H1 (cell line): ENCODE measurements at places on chromosomes 11 and 22. TPM values are rescaled to one million over a fixed set of nuclear protein-coding genes. Genes with fewer than 3 reads are reported as not detected.
A peak's percentile ranks its signal among the peaks of the same experiment; 100 is the strongest.

Gene ARRB1
- 24.1 and 31.8 TPM in 2 replicates for total RNA-seq

Gene CDC42EP2
- 11.7 and 11.8 TPM in 2 replicates for total RNA-seq

Gene SSH3
- total RNA-seq, result 19.8 and 23.6 TPM in 2 replicates

Gene CHST1
- 1.6 and 3.8 TPM in 2 replicates for total RNA-seq

Gene HBD
- not detected in 2 replicates for total RNA-seq

Gene MYOD1
- not detected in 2 replicates for total RNA-seq

- H3K4me1 ChIP-seq, result peaks cover 2% of the 10 kb centered on the region
- DNase-seq, result peak; percentile 72
- H3K36me3 ChIP-seq, result peaks cover 29% of the 10 kb centered on the region
- H3K4me3 ChIP-seq, result no peak overlapping the region
- H3K27ac ChIP-seq, result no peak overlapping the region
- no peaks in the 10 kb centered on the region for H3K27me3 ChIP-seq
These were observed 8.5 kb downstream of the ACAD8 start for GRCh38 chr11:134261626-134262488.

DNA sequence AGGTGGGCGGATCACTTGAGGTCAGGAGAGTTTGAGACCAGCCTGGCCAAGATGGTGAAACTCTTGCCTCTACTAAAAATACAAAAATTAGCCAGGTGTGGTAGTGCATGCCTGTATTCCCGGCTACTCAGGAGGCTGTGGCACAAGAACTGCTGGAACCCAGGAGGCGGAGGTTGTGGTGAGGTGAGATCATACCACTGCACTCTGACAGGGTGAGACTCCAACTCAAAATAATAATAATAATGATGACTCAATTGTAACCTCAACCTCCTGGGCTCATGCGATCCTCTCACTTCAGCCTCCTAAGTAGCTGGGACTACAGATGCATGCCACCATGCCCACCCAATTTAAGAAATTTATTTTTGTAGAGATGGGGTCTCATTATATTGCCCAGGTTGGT is 15.6 kb upstream of the CHRNA10 start:
- H3K4me1 ChIP-seq, result no peaks in the 10 kb centered on the region
- H3K4me3 ChIP-seq, result no peak overlapping the region
- H3K36me3 ChIP-seq, result peaks cover 31% of the 10 kb centered on the region
- no peak overlapping the region for H3K27ac ChIP-seq

DNA sequence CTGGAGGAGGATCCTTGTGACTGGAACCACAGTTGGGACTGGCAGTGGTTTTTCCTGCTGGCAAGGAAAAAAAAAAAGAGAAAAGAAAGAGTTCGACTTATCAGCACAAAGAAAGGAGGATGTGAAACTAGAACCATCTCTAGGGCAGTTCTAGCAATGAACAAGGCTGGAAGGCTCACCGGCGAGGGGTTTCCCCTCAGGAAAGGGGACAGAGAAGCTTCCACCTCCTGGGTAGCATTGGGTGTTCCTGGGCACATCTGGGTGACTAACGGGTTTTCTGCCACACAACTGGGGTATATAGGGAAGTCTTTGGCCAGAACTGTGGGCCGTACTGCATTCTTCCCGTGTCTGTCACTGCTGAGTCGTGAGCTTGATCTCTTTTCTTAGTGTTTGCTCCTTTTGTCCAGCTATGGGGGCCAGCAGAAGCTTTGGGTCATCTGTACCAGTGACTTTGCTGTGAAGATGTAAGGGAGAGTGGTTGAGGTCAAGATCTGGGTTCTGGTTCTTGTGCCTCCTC is 109.4 kb upstream of the OR4B1 start:
- H3K4me3 ChIP-seq, result no peak overlapping the region
- no peak overlapping the region; the same call in 1 of the 2 replicates for H3K27ac ChIP-seq

DNA sequence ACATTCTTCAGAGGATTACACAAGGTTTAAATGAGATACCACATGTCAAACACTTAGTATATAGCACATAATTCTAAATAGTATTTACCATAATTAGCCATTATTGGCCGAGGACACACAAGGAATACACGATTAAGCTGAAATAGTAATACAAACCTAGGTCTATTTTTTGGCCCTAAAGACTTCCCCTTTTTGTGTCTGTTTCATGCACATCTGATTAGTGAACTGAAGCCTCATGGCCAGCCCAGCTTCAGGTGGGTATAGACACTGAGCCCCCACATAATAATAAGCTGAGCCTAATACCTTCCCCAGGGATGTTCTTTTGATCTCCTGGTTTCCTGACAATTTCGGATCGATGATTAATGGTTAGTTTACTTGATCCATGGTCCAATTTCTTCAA is 2.1 kb downstream of the GLYATL1B start:
- H3K27ac ChIP-seq, result no peak overlapping the region
- no peaks in the 10 kb centered on the region for H3K27me3 ChIP-seq
- no peak for DNase-seq

- H3K4me3 ChIP-seq, result peak within 1 kb of the TSS; percentile 74
- peak within 1 kb of the TSS; percentile 88 for H3K27ac ChIP-seq
- peaks cover 2% of the 10 kb centered on the region for H3K4me1 ChIP-seq
These were observed at the start of gene CCDC83 for GRCh38 chr11:85855341-85855656. Gene CCDC83, plus strand, starts transcription at chr11:85855383. Its CDS starts 9,741 bp downstream, at chr11:85865124.

DNA sequence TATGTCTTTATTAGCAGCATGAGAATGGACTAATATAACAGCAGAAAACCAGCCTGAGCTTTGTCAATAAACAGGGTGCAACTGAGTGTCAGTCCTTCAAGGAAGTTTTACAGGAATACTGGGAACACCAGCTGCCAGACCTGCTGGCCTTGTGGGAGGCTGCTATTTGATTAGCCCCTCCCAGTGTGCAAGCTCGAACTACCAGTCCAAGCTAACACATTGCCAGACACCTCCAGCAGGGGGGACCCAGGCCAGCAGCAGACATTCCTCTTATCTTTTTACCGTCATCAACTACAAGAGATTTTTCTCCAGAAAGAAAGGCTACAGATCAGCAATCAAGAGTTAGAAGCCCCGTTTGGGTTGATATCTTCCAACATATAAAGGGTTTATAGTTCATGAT is 942.8 kb upstream of the TENM4 start:
- H3K36me3 ChIP-seq, result no peaks in the 10 kb centered on the region
- no peak overlapping the region for H3K4me3 ChIP-seq
- H3K27me3 ChIP-seq, result no peaks in the 10 kb centered on the region
- DNase-seq, result no peak
- no peaks in the 10 kb centered on the region for H3K4me1 ChIP-seq
